ENCODE measurements at places on chromosomes 12 and 14.

DNA sequence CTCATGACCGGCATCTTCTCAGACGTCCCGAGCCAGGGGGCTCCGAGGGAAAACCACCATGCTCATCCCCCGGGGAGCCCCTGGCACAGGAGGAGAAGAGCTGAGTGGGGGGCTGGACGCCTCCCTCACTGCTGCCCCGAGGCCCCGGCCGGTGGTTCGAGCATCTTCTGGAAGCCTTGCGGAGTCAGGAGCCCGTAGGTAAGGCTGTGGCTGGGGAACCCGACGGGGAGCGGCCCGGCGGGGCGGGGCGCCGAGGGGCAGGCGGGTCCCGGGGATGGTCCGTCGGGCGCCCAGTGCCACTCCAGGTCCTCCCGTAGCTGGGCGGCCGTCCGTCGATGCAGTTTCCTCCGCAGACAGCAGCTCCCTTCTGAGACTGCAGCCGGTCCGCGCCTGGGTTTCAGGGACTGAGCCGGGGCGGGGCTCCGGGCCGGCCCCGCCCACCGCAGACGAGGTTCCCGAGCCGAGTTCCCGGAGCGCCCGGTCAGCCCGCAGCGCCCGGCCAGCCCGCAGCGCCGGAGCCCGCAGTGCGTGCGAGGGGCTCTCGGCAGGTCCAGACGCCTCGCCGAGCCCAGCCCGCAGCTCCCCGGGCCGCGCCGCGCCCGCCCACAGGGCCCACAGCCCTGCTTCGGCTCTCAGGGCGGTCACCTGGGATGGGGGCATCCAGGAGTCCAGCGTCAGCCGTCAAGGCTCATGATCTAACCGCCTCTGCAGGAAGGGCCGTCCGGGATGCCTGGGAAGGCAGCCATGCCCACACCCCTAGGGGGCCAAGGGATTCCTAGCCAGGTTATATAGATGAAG is at the start of gene PGF:
PGF (minus strand) TSS at position 369 of the 798 bp plus-strand sequence; CDS start at position 14, 355 bp downstream.
- no peak for DNase-seq

GRCh38 chr12:40058721-40059190 is 47.1 kb downstream of the SLC2A13 start:
- DNase-seq: no peak

DNA sequence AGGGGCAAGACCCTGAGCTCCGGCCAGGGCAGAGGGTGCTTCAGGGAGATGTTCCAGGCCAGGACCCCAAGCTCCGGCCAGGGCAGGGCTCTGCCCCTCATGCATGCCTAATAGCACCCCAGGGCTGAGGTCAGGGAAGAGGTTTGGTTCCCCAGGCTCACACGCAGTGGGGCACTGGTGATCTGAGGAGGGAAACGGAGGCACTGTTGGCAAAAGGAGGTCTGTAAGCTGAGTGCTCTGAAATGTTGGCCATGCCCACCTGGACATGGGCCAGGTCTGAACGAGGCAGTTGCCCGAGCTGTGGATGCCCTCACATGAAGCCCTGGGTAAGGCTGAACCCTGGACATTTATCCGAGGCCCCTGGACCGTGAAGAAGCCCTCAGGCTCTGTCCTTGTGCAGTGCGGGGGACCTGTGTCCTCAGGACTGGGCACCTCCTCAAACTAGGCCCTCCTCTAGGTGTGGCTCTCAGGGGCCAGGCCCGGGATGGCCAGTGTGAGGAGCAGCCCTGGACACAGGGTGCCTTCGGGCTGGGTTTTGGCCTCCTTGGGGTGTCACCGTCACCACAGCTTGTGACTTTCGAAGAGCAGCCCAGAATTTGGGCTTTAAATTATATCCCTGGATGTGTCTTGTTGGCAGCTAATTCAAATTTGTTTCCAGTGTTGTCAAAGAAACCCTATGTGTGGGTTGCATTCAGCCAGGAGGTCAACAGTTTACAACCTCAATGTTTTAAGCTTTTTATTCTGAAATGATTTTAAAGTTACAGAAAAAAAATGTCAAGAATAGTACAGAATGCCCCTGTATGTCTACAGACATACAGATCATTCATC is 66.8 kb downstream of the ADGRD1 start:
- no peak for DNase-seq

- DNase-seq: no peak
Observed at GRCh38 chr12:124681779-124682391, 114.5 kb upstream of the NCOR2 start.

DNA sequence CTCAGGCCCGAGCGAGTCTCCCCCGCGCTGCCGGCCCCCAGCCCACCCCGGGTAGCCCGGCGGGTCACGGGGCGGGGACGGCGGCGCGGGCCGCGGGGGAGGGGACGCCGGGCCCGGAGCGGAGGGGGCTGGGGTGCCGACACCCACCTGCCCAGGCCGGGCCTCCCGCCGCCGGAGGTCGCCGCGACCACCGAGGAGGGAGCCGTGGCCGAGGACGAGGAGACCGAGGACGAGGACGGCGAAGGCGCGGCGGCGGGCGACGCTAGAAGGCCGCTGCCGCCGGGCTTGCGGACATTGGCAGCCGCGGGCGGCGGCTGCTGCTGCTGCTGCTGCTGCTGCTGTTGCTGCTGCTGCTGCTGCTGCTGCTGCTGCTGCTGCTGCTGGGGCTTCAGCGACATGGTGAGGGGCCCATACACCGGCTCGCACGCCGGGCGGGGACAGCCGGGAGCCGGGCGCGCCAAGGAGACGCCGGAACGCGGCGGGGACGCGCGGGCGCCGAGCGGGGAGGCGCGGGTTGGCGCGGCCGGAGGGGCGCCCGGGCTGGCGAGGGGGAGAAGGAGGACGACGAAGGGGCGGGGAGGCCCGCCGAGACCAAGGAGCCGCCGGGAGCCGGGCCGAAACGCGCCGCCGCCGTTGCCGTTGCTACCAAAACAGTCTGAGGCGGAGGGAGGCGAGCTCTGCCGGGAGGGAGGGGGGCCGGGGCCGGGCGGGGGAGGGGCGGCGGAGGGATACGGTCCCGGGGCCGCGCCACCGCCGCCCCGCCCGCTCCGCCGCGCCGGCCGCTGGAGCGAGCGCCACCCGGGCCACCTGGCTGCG is at the start of gene ATXN2:
ATXN2 (minus strand) TSS at position 679 of the 816 bp plus-strand sequence; CDS start at position 398, 281 bp downstream.
- DNase-seq: peak; percentile 57

DNA sequence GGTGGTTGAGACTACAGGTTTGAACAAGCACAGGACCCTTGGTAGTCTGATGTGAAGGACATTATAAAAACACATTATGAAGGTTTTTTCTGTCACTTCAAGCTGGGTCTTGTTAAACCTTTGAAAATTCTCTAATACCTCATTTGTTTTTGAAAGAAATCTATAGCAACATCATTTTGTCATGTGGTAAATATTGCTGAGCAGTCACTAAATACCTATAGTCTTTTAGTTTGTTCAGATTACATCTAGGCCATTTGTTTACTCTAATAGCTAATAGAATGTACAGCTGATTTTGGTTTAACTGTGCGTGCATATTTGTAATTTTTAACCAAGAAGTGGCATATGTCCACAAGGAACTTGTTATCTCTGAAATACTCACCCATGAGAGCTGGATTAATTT is 2.9 kb downstream of the PPM1A start:
- DNase-seq: no peak

- DNase-seq: no peak
Observed at GRCh38 chr14:50417853-50418252, 21.2 kb upstream of the CDKL1 start.

GRCh38 chr12:48788854-48789775 is at the start of gene ADCY6:
ADCY6 (minus strand) TSS chr12:48789089; CDS start chr12:48783434, 5,655 bp downstream.
- DNase-seq: no peak

GRCh38 chr12:51020448-51021182 is 5.6 kb downstream of the SLC11A2 start:
- no peak for DNase-seq

GRCh38 chr14:38808734-38809455 is 294.1 kb downstream of the SEC23A start:
- no peak for DNase-seq

Measured in stimulated activated CD4-positive, alpha-beta T cell treated with anti-CD3 and anti-CD28 coated beads, TNF-alpha, amount 100 ng/mL, for 1 hour (primary cell).